ENCODE measurements at places on chromosomes 2 and 18. TPM values are rescaled to one million over a fixed set of nuclear protein-coding genes. Genes with fewer than 3 reads are reported as not detected.

Gene SKA1
- polyA plus RNA-seq, result 3.3 TPM

Gene TXNDC9
- polyA plus RNA-seq, result 12.0 TPM

Gene ATP8B1
- 10.2 TPM for polyA plus RNA-seq

Gene TCF7L1
- polyA plus RNA-seq, result 17.2 TPM

Gene TMEM37
- polyA plus RNA-seq, result 18.6 TPM

Gene UGP2
- 129 TPM for polyA plus RNA-seq

Gene MROH2A
- not detected for polyA plus RNA-seq

Gene DES
- polyA plus RNA-seq, result 642 TPM

Gene KHK
- polyA plus RNA-seq, result 2.7 TPM

Gene CNGA3
- not detected for polyA plus RNA-seq

DNA sequence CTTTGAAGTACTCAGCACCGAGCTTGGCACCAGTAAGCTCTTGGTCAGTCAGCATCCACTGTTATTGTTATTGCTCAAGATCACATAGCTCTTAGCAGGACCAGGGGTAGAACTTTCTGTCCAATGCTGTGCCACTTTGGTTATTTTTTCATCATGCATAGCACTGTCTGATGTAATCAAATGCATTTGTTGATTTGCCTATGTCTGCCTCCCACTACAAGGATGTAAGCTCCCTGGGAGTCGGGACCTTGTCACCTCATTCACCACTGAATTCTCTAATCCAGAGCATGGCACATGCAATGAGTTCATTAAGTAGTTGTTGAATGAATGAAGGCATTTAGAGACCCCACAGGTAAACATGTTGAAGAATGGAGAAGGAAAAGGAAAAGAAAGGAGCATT, 29.0 kb upstream of the DLX1 start:
- DNase-seq, result no peak

- no peak for DNase-seq
These were observed 213.4 kb downstream of the CDCA7 start for GRCh38 chr2:173568054-173568453.

DNA sequence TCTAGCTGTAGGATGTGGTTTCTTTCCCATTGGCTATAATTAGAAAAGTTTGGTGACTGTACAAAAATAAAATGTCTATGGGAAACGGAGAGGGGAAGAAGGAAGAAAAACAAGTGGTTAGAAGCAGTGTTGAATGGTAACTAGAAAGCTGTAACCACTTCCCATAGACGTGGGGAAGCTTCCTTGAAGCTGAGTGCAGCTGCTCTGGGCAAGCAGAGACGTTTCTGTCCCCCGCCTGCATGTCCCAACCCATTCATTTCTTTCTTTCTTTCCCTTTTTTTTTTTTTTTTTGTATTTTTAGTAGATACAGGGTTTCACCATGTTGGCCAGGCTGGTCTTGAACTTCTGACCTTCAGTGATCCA, 367.8 kb upstream of the HS6ST1 start:
- no peak for DNase-seq

- DNase-seq, result no peak
These were observed 14.8 kb downstream of the MTCL1 start for GRCh38 chr18:8720141-8720540.

DNA sequence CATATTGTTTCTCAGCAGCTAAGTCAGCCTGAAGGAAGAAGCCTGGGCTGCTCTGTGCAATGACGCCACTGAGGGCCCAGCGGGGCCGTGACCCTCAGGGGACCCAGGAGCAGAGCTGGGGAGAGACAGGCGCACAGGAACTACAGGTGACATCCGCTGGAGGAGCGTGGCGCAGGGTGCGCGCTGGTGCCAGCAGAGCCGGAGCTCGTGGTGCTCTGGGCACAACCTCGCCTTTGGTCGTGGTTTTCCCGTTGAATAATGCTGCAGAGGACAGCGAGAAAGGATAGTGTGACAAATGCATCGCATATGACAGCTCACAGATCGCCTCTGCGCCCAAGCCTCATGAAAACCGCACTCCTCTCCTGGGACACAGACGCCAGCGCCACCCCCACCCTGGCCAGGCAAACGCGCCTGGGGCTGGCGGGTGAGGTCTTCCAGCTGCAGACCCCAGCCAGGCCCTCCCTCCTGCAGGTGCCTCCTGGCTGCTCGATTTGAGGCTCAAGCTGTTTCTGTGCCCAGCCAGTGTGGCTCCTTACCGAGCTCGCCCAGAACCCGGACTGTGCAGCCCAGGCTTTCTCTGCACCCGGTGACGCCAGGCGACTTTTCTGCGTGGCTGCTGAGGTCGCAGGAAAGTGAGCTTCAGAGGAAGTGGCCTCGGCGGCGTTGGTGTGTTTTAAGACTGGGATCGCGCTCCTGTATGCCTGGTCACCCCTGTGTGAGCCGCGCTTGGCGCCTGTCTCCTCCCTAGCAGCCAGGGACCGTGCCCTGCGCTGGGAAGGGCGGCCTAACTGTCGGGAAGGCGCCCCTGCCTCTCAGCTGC, 583.1 kb upstream of the HS6ST1 start:
- DNase-seq, result no peak

- DNase-seq, result no peak
These were observed 47.2 kb downstream of the CDC42EP3 start for GRCh38 chr2:37623971-37624900.

DNA sequence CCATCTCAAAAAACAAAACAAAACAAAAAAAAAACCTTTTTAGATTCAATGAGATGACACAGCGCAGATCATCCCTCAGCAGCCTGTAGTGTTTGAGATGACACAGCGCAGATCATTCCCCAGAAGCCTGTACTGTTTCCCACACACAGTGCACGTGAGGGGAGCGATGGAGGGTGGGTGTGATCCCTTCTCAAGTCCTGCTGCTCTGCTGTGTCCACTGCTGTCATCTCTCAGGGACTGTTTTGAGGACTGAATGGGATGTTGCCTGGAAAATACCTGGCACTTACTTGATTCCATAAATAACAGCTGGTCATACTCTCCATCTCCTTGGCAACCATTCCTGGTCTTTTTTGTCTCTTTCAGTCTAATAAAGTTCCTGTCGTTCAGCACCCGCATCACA, 25.7 kb downstream of the TGOLN2 start:
- DNase-seq, result no peak

Measured in ovary (tissue), 10 donors.